CD4-positive, alpha-beta T cell (primary cell): ENCODE measurements at places on chromosomes 3 and 15. TPM values are rescaled to one million over a fixed set of nuclear protein-coding genes. Genes with fewer than 3 reads are reported as not detected.

SEMA7A gene
- 2.3 TPM for total RNA-seq

- no peak for DNase-seq
These were observed 225.2 kb downstream of the WDR72 start for GRCh38 chr15:53534105-53534839.

DNA sequence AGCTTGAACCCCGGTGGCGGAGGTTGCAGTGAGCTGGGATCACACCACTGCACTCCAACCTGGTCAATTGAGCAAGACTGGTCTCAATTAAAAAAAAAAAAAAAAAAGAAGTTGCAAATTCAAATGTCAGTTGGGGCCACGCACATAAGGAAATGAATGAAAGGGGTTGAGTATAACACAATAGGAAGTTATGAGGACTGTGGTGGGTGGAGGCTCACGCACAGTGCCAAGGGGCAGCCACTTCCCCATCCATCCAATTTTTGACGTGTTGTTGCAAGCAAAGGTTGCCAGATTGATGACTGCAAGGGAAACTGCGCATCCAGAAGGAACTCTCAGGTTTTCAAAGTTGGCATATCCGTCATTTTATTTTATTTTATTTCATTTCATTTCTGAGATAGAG is 532.2 kb downstream of the NTRK3 start:
- peak; percentile 9 for DNase-seq

SQOR gene
- 14.0 TPM for total RNA-seq

DNA sequence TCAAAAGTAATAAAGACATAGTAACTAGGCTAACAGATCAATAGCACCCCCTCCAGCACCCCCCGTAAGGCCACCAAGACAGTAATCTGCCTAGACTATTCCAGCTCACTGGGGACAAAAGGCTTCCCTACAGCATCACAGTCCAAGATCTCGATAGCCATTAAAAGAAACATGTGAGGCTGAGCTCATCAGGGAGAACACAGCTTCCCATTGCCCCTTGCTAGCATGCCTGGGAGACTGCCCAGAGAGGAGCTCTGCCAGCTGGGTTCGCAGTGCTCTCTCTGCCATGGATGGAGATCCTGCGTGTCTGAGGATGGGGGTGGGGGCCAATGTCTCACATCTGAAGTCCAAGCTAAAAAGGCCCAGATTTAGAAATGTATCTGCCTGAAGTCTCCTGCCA is 17.8 kb downstream of the LRIG1 start:
- DNase-seq: no peak

- DNase-seq: no peak
These were observed 223.3 kb downstream of the UACA start for GRCh38 chr15:70539912-70540530.

- DNase-seq: no peak
These were observed 4.7 kb downstream of the SLC9A9 start for GRCh38 chr3:143843587-143843986.

STRA6 gene
- total RNA-seq: not detected

GRCh38 chr3:9692416-9692815 is 11.2 kb upstream of the CPNE9 start:
- DNase-seq: no peak

DNA sequence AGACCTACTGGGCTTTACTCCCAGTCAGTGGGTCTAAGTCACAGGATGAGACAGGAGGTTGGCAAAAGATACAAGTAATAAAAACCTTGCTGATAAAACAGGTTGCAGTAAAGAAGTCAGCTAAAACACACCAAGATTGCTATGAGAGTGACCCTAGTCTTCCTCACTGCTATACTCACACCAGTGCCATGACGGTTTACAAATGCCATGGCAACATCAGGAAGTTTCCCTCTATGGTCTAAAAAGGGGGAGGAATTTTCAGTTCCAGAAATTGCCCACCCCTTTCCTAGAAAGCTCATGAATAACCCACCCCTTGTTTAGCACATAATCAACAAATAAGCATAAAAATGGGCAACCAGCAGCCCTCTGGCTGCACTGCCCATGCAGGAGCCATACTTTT is 966.7 kb upstream of the ROBO1 start:
- DNase-seq: no peak
